ENCODE measurements at places on chromosomes 5 and 9.

DNA sequence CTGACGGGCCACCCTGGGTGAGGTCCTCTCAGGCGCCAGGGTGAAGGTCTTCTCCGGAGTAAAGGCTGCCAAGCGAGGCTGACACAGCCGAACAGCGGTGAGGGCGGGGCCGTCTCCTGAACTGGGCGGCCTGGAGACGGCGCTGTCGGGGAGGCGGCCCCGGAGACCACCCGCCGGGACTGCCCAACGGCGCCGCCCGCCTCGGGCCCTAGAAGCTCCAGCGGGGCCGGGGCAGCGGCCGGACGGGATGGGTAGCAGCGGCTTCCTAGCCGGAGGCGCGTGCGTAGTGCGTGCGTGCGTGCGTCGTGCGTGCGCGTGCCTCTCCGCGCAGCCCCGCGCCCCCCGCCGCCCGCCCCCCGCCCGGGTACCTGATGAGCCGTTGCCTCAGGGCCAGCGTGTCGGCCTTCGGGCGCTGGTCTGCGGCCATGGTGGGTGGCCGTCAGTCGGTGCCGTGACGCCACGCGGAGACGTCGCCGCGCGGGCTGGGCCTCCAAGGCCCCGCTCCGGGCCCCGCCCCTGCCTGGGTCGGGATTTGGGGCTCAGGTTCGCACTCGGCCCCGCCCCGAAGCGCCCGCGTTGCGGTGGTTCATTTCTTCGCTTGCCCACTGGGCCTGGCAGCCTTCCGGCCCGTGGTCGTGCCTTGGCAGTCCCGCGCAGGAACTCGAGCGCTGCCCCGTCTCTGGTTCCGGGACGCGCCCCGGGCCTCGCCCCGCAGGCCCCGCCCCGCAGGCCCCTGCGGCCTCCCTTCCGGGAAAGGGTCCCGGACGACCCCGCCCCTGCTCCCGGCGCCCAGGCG is at the start of gene PHYKPL:
TSS of gene PHYKPL (minus strand) at position 679 of the 796 bp plus-strand sequence. CDS start at position 427, 252 bp downstream.
- peak; percentile 37 for DNase-seq

GRCh38 chr9:114592356-114592755 is 4.8 kb downstream of the ATP6V1G1 start:
- no peak for DNase-seq

- no peak for DNase-seq
Observed at GRCh38 chr5:66912787-66913186, 283.8 kb downstream of the CD180 start.

GRCh38 chr9:115671236-115671962 is 482.2 kb upstream of the PAPPA start:
- no peak for DNase-seq

DNA sequence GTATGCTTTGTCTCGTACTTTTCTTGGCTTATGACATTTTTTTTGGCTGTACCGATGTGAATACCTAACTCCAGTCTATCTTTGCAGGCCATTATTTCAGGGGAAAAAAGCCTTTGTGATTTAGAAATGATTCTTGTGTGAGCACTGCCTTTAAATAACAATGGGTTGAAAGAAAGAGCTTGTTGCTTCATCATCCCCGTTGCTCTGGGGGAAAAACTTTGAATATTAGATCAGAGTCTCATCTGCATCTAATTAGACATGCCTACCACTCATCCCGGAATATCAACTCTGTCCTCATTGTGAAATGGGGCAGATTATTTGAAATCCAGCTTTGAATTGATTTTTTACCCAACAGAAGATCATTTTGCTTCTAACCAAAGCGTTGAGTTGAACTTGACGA is 13.5 kb downstream of the CXCL14 start:
- no peak for DNase-seq

GRCh38 chr5:89729623-89730301 is 679.8 kb downstream of the CETN3 start:
- no peak for DNase-seq

- DNase-seq = no peak
Observed at GRCh38 chr9:73152953-73153352, 1.3 kb downstream of the ANXA1 start.

Data from stimulated activated CD4-positive, alpha-beta T cell treated with anti-CD3 and anti-CD28 coated beads, TNF-alpha, amount 100 ng/mL, for 48 hours (primary cell).